ENCODE measurements at places on chromosomes 3 and 15.

- peak; percentile 44 for DNase-seq
These were observed 23.6 kb downstream of the CCR1 start for GRCh38 chr3:46184469-46184868.

- no peak for DNase-seq
These were observed 40.7 kb upstream of the LMCD1 start for GRCh38 chr3:8460815-8461456.

DNA sequence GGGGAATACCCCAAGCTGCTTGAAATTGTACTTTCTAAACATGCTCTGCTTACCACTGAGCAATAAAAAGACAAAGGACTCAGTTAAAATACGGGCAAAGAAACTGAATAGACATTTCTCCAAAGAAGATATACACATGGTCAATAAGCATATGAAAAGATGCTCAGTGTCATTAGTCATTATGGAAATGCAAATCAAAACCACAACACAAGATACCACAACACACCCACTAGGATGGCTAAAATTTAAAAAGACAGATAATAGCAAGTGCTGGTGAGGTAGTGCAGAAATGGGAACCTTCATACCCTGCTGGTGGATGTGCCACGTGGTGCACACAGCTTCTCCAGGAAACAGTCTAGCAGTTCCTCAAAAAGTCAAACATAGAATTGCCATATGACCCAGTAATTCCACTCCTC, 21.3 kb downstream of the LRIG1 start:
- no peak for DNase-seq

GRCh38 chr3:149657321-149657925, 402 bp downstream of the WWTR1 start:
- DNase-seq, result no peak

GRCh38 chr3:141109751-141110150, 58.6 kb downstream of the SPSB4 start:
- no peak for DNase-seq

DNA sequence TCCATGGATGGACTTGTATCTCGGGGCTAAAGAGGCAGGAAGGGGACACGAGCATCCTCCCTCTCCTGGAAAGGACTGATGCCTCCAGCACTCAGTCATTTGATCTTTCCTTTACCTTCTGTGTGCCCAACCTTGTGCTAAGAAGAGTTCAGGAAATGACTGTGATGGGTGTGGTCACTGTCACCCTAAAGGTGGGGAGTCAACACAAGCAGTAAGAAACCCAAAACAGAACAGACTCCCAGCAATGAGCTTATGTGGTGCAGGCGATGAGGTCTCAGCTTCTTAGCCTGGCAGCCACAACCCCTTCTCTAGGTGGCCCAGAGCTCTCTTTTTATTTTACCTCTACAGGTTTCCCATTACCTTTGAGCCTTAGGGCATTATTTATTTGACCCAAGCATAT, 3.8 kb downstream of the MPI start:
- no peak for DNase-seq

DNA sequence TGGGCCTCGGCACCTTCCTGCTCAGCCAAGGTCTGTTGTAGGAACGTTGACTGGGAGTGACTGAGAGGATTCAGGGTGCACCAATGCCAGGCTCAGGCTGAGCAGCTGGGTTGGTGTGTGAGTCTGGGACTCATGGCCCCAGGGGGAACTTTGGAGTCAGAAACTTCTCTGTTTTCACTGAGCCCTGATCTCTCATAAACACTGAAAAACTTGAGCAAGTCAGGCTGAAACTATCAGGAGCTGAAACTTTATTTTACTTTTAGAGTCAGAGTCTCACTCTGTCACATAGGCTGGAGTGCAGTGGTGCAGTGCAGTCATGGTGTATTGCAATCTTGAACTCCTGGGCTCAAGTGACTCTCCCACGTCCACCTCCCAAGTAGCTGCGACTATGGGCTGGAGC, 3.0 kb downstream of the TRAK1 start:
- DNase-seq, result no peak

GRCh38 chr15:62469874-62470688, 305.0 kb upstream of the C2CD4B start:
- DNase-seq, result no peak

- peak; percentile 79 for DNase-seq
These were observed 5.9 kb downstream of the MESP2 start for GRCh38 chr15:89781891-89782618.

- no peak for DNase-seq
These were observed 42.3 kb downstream of the KCNH8 start for GRCh38 chr3:19190602-19191001.

DNA sequence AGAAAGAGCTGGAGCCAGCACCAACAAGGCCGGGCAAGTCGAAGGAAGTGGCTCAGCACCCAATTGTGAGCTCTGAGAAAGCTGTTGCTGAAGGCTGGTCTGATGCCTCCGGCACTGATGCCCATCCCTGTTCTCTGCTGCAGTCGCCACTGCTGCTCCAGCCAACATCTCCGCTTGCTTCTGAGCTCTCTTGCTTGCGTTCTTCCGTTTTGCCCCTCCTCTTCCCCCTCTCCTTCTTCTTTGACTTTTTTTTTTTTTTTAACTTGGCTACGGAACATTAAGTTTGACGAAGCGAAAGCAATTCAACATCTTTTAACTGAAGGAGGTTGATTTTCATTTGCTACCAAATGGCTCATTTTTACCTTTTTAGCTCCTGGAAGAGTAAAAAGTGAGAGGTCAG, 442.9 kb downstream of the MCTP2 start:
- DNase-seq, result no peak

GRCh38 chr15:48415036-48415886, 84.0 kb downstream of the DUT start:
- DNase-seq, result no peak

DNA sequence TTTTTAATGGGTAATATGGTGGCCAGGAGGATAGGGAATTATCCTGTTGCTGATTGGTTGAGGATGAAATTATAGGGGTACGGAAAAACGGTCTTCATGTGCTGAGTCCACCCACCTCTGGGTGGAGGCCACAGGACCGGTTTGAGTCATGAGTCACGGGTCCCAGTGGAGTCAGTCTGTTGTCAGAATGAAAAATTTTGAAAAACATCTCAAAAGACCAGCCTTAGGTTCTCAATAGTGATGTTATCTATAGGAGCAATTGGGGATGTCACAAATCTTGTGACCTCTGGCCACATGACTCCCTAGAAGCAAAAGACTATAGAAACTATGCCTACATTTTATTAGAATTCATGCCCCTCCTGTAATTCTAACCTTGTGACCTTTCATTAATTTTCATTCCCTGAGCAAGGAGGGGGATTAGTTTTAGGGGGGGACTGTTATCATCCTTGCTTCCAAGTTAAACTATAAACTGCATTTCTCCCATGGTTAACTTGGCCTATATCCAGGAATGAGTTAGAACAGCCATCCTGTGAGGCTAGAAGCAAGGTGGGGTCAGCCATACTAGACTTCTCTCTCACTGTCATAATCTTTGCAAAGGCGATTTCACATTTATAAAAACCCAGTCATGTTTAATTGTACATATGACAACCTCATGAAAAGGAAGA, 101.2 kb downstream of the TCF12 start:
- no peak for DNase-seq

DNA sequence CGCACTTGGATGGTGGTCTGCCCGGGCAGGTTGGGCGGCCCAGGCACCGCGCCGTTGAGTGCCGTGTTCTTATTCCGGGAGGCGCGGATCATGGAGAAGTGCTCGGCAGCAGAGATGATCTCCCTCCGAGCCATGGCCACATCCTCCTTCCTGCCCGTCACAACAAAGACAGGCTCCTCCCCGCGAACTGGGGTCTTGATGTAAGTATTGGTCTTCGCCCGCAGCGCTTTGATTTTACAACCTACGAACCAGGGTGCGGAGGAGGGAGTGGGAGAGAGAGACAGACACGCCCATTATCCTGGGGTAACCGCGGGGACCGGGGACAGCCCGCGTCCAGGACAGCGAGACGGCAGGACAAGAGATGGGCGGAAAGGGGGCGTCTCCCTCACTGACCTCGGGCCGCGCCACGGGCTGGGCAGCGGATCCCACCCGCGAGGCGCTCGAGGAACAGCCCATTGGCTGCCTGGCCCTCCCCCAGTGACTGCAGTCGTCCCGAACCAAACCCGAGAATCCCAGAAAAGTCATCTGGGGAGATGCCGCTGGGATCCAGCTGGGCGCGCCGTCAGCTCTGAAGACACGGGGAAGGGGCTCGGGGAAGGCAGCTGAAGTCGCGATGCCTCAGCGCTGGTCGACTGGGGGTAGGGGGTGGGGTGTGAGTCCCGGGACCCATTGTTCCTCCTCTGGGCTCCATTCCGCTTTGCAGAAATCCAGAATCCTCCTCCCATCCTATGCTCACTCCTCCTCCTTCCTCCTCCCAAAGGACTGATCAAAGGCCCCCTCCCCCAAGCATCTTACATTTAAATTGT, 1.2 kb downstream of the MEX3B start:
- peak; percentile 34 for DNase-seq

- DNase-seq, result no peak
These were observed 251.4 kb upstream of the ROPN1 start for GRCh38 chr3:124243177-124243859.

DNA sequence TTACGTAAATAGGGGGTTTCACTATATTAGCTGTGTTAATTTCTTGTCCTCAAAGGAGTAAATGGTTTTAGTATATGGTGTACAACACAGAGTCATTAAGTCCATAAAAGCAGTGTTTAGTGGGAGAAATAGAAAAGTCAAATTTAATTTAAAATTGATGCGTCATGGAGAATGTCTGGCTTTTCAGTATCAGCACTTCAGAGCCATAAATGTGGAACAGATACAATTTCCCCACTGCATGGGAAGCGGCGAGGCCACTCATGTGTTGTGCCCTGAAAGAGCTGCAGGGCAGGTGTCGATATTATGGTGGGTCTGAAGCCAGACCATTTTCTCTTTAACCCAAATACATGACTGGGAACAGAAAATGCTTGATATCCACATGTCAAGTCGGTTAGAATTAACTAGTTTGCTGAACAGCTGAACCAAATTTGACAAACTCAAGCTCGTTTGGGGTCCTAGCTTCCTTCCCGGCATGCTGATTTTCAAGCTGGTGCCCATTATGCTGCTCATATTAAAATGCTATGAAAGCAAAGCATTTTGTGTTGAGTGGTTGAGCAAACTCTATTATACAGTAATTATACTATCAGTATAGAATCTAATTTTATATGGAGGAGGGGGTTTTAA, 364.6 kb upstream of the TBL1XR1 start:
- no peak for DNase-seq

GRCh38 chr15:91553196-91553854, 300.2 kb upstream of the SLCO3A1 start:
- no peak for DNase-seq

GRCh38 chr15:60584355-60584998, 105.5 kb upstream of the ICE2 start:
- DNase-seq, result no peak

GRCh38 chr3:81816473-81817250, 55.2 kb upstream of the GBE1 start:
- DNase-seq, result no peak

DNA sequence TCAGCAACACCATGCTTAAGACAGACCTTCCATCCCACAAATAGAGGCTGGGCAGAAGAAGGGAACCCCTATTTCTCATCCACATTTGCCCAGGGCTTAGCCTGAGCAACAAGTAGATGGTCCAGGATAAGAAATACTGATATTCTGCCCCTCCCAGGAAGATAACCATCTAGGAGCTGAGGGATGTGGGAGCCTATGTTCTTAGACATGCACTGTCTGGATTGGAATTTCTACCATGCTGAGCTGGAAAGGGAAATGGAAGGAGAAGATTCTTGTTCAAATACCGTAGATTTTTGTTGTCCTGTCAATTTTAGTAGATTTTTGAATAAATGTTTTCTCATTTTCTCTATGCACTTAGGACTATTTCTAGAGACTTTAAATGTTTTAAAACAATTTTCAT, 450.7 kb upstream of the SEMA6D start:
- no peak for DNase-seq

DNA sequence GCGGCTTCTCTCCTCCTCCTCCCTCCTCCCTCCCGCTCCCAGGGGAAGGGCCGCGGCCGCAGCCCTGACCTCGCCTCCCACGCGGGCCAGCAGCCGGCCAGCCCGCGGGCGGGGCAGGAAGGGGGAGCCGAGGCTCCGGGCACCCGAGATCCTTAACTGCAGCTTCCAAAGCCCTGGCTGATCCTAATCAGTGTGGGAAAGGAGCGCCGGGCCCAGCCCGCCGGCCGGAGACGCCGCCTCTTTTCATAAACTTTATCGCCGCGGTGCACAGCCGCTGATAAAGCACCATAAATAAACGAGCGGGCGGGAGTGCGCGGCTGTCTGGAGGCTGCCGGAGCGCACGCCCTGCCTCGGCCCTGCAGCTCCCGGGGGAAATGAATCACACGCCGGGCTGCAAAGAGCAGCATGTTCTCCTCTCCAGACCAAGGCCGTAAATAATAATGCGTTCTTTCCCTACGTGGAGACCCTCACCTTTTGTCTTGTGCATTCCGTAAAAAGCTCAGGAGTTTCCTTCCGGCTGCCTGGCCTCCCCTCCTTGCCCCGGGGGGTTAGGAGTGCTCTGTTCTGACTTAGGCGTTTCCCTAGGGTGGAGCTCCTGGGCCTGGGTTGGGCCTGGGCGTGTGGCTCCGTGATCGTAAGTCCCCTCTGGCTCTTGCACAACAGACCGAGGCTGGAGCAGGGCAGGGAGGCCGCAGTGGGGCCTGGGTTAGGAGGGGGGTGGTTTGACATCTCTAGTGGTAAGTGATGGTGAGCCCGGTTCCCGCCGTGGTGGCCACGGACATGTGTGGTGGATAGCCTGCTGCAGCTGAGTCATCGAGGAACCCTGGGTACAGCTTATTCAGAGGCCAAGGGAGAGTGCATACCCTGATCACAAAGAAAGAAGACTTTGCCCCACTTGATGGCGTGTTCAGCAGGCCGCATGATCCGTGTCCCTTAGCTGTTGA, 132.6 kb upstream of the HES1 start:
- peak; percentile 89 for DNase-seq

- no peak for DNase-seq
These were observed 622.5 kb downstream of the TBL1XR1 start for GRCh38 chr3:176574786-176575185.

- peak; percentile 80 for DNase-seq
These were observed 6.0 kb downstream of the DIPK2A start for GRCh38 chr3:143977341-143978262.

- DNase-seq, result no peak
These were observed 44.0 kb upstream of the SEC22A start for GRCh38 chr3:123157598-123158287.

- peak; percentile 81 for DNase-seq
These were observed 1.5 kb downstream of the ABHD5 start for GRCh38 chr3:43692085-43692855.

- DNase-seq, result no peak
These were observed 41.1 kb upstream of the SKOR1 start for GRCh38 chr15:67784090-67784781.

DNA sequence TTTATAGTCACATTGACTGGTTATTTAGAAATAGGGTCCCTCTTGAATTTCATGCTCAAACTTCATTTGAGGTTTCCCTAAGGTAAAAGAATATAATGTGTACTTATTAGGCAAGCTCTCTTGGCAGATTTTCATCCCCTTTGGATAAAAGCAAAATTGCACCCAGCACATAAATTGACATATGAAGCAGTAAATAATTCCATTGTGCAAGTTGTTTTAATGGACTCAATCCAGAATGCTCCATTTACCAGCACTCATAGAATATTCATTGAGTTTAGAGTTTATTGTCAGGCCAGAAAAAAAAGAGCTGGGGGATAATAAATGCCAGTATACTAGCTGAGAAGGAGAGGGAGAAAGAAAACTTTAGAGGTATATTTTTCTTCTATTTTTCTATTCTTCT, 136.8 kb downstream of the TPRG1 start:
- no peak for DNase-seq

- DNase-seq, result peak; percentile 33
These were observed 6.7 kb downstream of the PARP14 start for GRCh38 chr3:122687298-122687697.

Data from inflammatory macrophage (primary cell).